Activated CD8-positive, alpha-beta T cell treated with anti-CD3 and anti-CD28 coated beads for 36 hours (primary cell): ENCODE measurements at places on chromosomes 12 and 14. TPM values are rescaled to one million over a fixed set of nuclear protein-coding genes. Genes with fewer than 3 reads are reported as not detected.

DNA sequence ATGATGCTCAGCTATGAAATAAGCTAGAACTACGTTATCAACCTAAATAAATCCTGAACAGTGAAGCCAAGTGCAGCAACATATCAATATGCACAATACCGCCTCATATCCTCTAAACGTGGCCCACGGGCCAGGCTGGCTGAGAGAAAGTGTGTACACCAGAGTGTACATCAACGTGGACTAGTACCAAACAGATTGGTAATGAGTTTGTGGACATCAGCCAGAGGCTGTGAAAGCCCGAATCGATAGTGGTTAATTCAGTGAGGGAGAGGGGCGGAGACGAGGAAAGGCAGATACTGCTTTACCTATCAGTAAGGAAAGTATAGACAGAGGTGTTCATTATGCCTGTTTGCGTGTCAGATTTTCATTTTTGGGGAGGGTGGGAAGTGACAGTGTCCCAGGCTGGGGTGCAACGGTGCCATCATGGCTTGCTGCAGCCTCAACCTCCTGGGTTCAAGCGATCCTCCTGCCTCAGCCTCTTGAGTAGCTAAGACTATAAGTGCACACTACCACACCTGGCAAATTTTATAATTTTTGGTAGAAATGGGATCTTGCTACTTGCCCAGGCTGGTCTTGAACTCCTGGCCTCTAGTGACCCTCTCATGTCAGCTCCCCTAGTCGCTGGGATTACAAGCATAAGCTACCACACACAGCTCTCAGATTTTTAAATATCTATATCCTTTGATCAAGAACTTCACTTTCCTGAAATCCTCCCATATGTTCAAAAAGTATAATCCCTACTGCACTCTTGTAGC lies 50.1 kb downstream of the ANAPC7 start:
- H3K27ac ChIP-seq, result no peak overlapping the region
- no peak overlapping the region for H3K4me3 ChIP-seq
- peaks cover 4% of the 10 kb centered on the region for H3K27me3 ChIP-seq
- H3K4me1 ChIP-seq, result peaks cover 34% of the 10 kb centered on the region
- no peak for DNase-seq

DNA sequence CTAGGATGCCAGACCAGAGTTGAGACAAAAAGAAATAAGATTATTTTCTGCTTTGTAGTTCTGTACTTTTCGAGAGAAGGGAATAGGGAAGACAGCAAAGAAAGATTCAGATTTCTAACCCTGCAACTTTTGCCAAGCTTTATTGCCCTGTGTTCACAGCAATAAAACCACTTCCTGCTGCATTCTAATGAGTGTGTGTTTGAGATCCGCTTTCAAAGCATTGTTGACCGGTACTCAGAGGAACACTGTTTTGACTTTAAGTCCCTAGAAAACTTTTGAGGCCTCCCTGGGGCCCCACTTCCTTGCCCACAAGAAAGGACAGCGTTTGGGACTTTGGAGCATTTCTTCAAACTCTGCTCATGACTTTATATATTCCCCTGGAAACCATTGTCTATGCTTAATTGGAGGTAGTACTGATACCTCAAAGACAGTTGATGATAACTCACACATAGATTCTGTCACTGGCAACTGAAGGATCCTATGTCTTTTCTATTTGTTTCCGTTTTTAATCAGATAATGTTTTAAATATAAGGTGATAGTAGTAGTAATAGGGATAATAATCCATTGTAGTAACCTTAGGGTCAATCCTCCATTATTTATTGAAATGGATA lies 1.3 kb downstream of the RNASE6 start:
- H3K36me3 ChIP-seq, result no peaks in the 10 kb centered on the region
- DNase-seq, result peak; percentile 4
- H3K4me1 ChIP-seq, result peaks cover 20% of the 10 kb centered on the region
- H3K27me3 ChIP-seq, result peaks cover 2% of the 10 kb centered on the region
- H3K4me3 ChIP-seq, result peak overlapping the region; percentile 49

The PLEK2 gene
- 1.0 TPM for total RNA-seq

GRCh38 chr12:111035578-111036301 lies 115.4 kb upstream of the MYL2 start:
- no peak overlapping the region for H3K27ac ChIP-seq
- no peak for DNase-seq
- H3K4me1 ChIP-seq, result peaks cover 17% of the 10 kb centered on the region
- H3K36me3 ChIP-seq, result no peaks in the 10 kb centered on the region
- peak overlapping the region; percentile 7 for H3K4me3 ChIP-seq

DNA sequence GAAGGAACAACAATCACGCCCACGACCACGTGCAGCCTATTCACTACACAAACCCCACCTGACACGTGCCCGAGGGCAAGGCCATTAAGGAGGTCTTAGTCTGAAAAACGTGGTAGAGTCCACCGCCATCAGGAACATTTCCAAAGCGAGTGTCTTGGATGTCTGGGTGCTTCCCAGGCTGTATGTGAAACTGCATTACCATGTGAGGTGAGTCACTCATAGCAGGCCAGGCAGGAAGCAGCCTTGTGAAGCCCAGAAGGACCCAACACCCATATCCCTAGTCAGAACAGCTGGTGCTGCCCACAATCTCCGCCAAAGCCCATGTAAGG lies 3.3 kb upstream of the KRT79 start:
- no peak overlapping the region for H3K4me3 ChIP-seq
- H3K36me3 ChIP-seq, result no peaks in the 10 kb centered on the region
- DNase-seq, result peak; percentile 39

The FZD10 gene
- total RNA-seq, result not detected

GRCh38 chr14:65565948-65566347 lies 153.4 kb downstream of the FUT8 start:
- H3K27me3 ChIP-seq, result no peaks in the 10 kb centered on the region
- DNase-seq, result no peak
- peaks cover 42% of the 10 kb centered on the region for H3K4me1 ChIP-seq
- no peak overlapping the region for H3K4me3 ChIP-seq
- H3K27ac ChIP-seq, result no peak overlapping the region
